ENCODE measurements at places on chromosomes 7 and 10.

GRCh38 chr10:105383978-105384377 lies 742.9 kb downstream of the SORCS3 start:
- DNase-seq = no peak

DNA sequence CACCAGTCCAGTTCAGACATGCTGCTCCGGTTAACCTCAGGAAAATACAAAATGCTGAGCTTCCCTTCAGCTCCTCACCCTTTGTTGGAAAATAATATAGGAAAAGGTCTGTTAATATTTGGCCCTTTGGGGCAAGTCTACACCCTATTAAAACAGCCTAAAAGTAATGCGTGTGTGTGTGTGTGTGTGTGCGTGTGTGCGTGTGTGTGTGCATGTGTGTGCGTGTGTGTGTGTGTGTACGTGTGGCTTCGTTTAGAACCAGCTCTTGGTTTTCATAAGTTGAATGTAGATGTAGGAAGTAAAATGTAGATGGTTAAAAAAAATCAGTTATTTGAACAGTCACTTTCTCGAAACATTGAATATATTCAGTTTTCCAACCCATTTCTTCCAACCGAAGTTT lies 61.1 kb upstream of the PDCD4 start:
- no peak for DNase-seq

DNA sequence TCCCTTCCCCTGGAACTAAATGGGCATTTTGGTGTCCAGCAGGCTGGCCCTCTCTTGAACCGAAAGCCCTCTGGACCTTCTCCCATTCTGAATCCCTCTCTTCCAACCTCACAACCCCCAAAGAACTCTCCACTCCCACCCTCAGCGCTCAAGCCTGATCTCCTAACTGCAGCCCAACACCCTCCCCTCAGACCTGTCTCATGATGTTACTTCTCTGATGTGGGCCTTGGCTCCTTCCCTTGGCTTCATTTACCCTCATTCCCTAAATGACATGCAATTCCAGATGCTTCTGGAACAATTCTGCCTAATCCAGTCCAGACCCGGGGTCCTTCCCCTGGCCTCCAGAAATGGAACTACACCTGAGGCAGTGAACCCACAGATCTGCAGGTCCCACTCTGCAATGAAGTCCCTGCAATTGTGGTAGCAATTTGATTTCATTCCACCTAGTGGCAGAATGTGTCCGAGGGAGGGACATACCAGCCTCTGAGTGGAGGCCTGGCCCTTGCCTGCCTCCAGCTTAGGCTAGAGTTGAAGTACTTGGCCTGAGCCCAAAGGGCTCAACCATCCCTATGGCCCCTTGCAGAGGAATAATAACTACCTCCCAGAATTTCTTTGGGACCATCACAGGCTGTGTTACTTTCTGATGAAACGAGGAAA lies 4.1 kb upstream of the CEP41 start:
- no peak for DNase-seq

DNA sequence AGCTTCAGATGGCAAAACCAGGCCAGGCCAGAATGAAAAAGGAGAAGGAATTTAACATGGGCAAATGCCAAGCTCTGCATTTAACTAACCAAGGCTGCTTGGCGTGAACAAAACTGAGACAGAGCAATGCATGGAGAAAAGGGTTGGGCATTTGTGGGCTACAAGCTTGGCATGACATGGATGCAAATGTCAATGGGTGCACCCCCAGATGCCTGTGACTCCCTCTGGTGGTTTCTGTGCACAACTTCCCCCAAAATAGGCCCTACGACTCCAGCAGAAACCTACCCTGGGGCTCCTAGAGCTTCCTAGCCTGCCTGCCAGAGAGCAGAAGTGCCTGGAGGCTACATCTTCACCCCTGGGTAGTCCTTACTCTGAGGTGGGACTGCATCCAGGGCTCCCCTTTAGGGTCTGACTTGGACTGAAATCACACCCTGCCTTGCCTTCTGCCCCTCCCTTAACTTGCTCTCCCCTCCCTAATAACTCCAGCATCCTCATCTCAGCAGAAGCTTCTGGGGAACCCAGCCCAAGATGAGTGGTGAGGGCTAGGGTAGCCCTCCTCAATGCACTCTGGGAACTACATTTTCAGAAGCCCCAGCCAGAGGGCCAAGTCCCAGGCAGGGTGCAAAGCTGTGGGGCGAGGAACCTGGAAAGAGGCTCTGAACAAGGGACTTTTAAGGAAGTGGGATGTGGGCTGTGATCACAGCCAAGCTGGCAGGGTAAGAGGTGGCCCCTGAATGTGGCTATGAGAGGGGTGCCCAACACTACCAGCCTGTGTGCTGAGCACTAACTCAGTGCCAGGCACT lies 11.3 kb downstream of the GPRIN2 start:
- DNase-seq = no peak

DNA sequence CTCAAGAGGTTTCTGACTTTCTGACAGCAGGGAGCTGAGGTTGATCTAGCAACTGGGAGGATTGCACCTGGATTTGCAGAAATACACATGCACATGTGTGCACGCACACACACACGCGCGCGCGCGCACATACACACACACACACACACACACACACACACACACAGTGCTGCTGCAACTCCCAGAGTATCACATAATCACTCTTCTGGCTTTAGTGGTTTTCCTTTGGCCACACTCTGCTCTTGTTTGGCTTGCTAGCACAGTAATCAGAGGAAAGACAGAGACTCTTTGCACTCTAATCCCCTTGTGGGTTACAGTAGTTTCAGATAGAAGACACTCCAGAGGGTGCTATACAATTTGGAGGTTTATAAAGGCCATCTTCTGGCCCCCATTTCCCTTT lies 705.0 kb downstream of the AUTS2 start:
- no peak for DNase-seq

GRCh38 chr7:139453673-139454321 lies 29.7 kb downstream of the KLRG2 start:
- no peak for DNase-seq

DNA sequence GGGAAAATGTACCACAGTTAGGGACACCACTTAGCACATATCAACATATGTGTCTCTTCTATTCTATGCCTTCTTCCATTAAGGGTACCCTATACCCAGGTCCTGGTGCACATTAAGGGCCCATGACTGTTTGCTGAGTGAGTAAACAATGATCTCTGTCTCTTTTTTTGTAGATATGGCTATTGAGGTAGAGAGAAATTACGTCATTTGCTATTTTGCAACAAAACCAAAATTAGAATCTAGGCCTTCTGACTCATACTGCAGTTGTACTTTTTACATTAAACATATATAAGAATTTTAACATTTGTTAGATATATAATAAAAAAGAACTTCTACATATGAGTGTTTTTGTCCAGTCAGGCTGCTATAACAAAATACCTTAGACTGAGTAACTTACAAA lies 683.2 kb upstream of the LRRN3 start:
- DNase-seq = no peak

DNA sequence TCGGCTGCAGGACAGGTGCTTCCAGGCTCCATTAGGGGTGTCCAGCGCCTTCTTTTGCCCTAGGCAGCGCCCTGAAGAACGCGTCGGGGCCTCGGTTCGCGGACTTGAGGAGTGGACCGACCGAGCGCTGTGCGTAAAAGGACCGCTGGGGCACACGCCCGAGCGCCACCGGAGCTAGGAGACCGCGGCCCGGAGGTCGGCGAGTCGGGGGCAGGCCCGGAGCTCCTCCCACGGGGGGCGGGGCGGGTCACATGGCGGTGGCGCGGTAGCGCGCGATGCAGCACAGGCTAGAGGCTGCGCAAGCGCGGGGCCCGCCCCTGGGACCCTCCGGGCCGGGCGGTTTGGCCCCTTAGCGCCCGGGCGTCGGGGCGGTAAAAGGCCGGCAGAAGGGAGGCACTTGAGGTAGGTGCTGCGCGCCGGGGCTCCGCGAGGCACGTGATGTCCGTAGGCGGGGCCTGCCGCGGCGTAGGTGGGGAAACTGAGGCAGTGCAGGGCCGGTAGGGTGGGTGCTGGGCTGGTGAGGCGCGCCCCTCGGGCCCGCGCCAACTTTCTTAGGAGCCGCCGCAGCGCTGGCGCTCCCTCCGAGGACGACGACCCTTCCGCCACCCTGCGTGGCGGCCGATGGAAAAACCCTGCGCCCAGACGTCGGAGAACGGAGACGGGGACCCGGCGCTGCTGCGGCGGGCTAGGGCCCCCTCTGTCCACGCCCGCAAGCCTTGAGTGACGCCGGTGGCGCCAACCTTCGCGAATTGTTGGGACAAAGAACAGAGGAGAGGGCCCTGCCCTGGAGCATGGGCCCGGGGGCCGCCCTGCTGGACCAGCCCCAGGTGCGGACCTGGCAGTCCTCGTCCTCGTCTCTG lies at the start of gene PRXL2A:
Gene PRXL2A (plus strand): TSS at position 310 of the 860 bp plus-strand sequence. CDS start 11,917 bp downstream, outside the sequence.
- DNase-seq = peak; percentile 79

DNA sequence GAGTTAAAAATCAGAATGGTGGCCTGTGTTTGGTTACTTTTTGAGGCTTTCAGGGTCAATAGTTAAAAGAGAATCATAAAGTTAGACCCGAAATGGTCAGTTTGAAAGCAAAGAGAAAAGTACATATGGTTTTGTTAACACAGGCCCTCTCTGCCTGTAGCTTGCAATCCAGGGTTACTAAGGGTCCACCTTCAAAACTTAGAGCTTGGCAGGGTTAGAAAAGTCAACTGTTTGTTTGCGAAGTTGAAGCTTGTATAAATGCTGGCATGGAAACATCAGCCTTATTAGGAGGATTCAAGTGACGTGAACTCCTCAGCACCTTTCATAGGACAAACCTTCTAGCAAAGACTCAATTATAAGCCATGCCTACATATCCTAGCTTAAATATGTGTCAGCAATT lies 196.3 kb upstream of the SEMA3A start:
- DNase-seq = no peak

GRCh38 chr10:48288661-48289060 lies 14.2 kb upstream of the FRMPD2 start:
- DNase-seq = no peak

- DNase-seq = no peak
These were observed 530.8 kb downstream of the CNTNAP2 start for GRCh38 chr7:146647445-146647844.

DNA sequence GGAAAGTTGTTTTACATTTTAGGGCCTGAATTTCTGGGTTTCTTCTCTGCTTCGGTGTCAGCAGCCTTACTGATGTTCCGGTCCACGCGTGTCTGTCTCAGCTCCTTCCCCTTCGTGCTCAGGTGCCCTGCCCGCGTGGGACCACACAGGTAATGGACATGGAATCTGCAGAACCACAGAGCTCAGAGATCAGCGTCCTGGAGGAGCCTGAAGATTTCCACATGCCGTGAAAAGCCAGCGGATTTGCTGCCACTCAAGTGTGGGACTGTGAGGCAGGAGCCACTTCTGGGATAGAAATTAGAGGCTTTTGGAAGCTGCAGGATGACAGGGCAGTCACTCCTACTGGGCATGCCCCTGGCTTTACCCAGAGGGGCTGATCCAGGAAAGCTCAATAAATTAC lies 666.1 kb upstream of the FOXK1 start:
- no peak for DNase-seq

DNA sequence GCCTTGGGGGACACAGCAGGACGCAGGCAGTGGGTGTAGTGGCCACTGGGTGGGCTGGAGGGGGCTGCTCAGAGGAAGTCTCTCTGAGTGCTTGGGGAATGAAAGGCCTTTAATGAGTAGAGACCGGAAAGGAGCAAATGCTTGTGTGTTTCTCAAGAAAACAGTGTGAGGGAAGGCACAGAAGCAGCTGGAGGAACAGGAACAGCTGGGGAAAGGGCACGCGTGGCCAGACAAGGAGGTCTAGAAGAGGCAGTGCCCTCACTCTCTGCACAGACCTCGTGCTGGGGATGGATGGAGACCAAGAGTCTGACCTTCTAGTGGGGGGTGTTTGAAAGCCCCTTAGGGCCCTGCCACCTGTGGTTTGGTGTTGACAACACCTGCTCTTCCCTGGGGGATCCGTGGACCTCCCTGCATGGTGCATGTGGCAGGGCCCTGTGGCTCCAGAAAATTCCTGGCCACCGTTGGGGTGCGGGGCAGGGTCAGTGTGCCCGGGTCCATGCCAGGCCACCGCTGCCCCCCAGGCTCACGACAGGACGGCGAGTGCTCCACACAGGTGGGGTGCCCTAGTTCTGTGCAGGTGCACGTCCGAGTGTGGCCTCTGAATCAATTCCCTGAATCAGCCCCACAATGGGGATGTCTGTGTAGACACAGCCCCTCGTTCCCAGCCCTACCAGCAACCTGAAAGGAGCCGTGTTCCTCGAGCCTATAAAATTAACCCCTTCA lies 25.9 kb upstream of the FAM20C start:
- DNase-seq = no peak

DNA sequence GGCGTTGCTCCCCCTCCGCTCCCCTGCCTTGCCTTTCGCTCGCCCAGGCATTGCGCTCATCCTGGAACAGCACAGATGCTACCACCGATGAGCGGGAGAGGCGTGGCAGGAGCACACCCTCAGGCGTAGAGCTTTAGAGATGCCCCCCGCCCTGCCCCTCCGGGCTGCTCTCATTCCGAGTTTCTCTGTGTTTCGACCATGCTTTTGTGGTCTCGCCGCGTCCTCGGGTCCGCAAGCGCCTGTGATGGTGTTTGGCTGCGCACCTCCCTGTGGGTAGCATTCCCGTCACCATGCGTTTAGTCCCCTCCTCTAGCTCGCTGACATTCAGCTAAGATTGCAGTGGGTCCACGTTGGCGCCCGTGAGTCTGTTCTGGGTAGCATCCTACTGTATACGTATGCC lies 18.7 kb downstream of the NOM1 start:
- DNase-seq = no peak

DNA sequence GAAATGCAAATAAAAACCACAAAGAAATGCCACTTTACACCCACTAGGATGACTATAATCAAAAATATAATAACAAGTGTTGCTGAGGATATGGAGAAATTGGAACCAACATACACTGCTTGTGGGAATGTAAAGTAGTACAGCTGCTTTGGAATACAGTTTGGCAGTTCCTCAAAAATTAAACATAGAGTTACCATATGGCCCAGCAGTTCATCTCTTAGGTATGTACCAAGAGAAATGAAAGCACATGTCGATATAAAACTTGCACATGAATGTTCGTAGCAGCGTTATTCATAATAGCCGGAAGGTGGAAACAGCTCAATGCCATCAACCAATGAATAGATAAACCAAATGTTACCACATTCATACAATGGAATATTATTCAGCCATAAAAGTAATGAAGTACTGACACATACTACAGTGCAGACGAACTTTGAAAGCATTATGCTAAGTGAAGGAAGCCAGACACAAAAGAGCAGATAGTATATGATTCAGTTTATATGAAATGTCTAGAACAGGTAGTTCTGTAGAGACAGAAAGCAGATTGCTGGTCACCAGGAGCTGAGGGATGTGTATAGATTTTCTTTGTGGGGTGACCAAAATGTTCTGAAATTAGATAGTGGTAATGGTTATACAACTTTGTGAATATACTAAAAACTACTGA lies 12.4 kb downstream of the BCAP29 start:
- no peak for DNase-seq

GRCh38 chr10:3533296-3533695 lies 251.7 kb downstream of the KLF6 start:
- DNase-seq = no peak

GRCh38 chr7:139709485-139709884 lies 68.3 kb downstream of the HIPK2 start:
- DNase-seq = no peak
